ENCODE measurements at places on chromosomes 2 and 18.

DNA sequence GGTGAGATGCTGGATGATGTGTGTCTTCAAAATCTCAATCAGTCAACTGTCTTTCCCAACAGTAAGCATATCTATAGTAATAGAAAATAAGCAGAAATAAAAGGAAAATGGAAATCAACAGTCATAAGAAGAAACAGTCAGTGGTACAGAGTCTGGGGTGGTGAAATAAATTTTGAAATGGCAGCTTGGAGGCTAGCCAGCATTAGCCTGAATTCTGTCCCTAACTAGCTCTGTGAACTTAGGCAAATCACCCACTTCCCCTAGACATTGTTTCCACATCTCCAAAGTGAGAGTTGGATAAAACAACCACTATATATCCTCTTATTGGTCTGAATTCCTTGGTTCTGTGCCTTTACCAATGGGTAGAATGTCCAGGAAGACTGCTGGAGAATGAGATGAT lies 189.7 kb upstream of the REV1 start:
- no peak for DNase-seq

- DNase-seq = no peak
Measured at GRCh38 chr2:173101687-173102086, 26.0 kb downstream of the MAP3K20 start.

- no peak for DNase-seq
Measured at GRCh38 chr2:138722316-138722715, 57.9 kb downstream of the NXPH2 start.

GRCh38 chr18:34909637-34910364 lies 131.4 kb upstream of the MAPRE2 start:
- DNase-seq = no peak

DNA sequence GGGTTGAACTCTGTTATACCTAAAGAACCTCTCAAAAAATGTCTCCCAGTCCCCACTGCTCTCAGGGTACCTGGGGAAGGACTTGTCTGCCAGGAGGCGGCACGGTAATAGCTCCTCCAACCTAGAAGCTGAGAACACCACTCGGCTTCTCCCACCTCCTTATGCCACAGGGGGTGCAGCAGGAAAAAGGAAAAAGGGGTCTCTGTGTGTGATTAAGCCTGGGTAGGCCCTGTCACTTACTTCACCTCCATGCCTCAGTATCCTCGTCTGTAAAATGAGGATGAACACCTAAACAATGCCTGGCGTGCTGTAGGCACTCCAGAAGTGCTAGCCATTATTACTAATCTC lies 76.6 kb downstream of the EMX1 start:
- no peak for DNase-seq

DNA sequence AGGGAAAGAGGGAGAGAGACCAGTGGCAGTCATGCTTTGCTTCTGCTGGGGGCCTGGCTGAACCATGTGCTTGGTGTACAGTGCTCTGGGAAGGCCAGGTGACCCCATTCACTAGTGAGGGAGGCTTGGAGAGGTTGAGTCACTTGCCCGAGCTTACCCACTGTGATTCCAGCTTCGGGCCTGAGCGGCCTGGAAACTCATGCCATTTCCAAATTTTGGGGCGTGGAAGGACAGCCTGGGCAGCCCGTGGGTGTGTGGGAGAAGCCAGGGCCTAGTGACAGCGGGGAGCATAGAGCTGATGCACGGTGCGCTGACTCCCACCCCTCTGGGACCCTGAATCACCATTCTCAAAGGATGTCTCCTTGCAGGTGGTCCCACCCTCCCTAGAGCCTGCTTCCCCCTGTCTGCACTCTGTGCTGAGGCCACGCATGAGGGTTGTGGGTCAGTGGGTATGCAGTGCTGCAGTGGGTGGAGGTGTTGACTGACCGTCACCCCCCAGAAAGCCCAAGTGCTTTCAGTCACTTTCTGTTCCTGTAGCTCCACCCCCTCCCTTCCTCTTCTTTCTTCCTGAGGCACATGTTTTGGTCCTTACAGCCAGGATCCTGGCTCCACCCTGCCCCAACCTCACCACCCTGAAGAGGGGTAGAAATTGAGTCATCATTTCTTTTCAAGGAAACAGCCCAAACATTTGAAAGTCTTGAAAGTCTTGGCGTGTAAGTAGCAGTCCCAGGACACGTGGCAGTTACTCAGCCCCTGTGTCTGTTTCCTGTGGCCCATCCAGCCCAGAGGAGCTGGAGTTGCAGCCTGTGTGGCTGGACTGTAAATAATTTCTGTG lies 69.3 kb upstream of the MCFD2 start:
- no peak for DNase-seq

GRCh38 chr2:199465988-199466691 lies 8.4 kb upstream of the SATB2 start:
- no peak for DNase-seq

- DNase-seq = peak; percentile 27
Measured at GRCh38 chr2:73830871-73831401, 2.2 kb downstream of the STAMBP start.

DNA sequence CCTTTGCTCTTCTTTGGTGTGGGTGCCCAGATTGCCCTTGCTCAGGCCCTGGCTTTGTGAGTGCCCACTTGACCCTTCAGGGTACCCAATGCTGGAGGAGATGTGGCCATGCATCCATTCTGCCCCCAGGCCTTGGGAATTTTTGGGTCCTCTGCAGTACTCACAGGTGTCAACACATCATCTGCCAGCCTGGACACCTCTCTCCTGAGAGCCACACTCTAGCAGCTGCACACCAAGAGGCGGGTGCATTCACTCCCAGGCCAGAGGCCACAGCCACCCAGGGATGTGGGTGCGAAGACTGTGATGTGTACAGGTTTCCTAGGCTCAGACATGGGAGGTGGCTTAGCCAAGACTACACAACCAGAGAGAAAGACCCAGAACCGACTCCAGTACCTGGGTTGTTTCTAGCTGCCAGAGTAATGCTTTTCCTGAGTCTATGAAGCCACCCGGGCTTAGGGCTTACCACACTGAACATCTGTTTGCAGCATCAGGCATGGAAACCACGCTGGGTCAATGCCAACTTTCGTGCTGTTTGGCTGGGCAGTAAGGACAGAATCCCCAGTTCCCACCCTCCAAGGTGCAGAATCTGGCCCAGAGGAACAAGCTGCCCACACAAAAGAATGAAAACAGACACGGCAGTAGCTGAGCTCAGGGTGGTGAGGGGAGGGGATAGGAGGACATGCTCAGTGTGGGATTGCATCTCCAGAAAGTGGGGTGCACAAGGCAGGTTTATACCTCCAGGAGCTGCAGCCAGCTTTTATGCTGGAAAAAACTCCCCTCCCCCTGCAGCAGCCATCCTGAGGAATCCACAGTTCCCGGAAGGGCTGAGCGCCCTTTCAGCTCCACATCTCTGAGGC lies 40.1 kb downstream of the KCNF1 start:
- no peak for DNase-seq

GRCh38 chr2:201126308-201127151 lies 10.6 kb downstream of the CFLAR start:
- no peak for DNase-seq

- DNase-seq = peak; percentile 61
Measured at GRCh38 chr18:22391407-22392345, 26.0 kb downstream of the CTAGE1 start.

- DNase-seq = no peak
Measured at GRCh38 chr2:140442319-140442718, 1662.1 kb upstream of the NXPH2 start.

GRCh38 chr2:144357623-144358373 lies 162.1 kb downstream of the ZEB2 start:
- no peak for DNase-seq

DNA sequence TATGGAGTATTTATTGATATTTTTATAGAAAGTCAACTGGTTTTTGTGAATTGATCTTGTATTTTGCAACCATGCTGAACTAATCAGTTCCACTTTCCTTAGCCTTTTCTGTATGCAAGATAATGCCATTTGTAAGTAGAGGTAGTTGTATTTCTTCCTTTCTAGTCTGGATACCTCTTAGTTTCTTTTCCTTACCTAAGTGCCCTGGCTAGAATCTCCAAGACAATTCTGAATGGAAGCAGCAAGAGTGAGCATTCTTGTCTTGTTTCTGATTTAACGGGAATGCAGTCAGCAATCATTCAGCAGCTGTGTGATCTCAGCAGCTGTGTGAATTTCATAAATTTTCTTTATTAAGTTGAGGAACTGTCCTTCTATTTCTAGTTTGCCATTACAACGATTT lies 73.4 kb downstream of the NRXN1 start:
- DNase-seq = no peak

GRCh38 chr2:238299803-238300202 lies 11.4 kb upstream of the PER2 start:
- no peak for DNase-seq

DNA sequence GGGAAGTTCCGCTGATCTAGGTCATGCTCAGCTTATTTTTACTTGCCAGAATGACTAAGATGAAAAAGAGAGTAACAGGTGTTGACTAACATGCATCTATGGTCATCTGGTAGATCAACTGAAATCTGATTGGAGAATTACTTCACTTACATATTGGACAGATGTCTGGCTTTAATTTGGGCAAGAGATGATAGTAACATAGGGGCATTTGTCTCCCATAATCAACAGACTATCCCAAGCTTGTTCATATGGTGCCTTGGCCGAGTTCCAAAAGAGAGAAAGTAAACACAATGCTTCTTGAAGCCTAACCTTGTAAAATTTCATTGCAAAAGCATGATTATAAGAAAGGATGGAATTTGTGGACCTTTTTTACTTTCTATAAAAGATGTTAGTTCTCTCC lies 503.7 kb downstream of the ADCYAP1 start:
- no peak for DNase-seq

DNA sequence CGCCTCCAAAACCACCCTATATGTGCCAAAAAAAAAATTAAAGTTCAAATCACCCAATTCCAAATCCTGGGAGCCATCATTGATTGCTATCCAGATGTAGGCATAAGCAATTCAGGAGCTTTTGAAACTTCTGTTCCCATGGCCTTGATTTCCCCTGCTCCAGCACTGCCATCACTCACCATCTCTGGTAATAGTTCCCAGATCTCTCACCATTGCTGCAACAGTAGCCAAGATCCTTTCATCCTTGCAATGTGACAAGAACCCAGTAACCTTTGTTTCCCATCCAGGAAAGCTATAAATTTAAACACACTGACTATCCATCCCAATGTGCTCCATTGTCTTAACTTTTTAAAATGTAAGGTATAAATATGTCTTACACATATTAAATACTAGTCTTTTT lies 155.4 kb downstream of the PDE11A start:
- DNase-seq = no peak

DNA sequence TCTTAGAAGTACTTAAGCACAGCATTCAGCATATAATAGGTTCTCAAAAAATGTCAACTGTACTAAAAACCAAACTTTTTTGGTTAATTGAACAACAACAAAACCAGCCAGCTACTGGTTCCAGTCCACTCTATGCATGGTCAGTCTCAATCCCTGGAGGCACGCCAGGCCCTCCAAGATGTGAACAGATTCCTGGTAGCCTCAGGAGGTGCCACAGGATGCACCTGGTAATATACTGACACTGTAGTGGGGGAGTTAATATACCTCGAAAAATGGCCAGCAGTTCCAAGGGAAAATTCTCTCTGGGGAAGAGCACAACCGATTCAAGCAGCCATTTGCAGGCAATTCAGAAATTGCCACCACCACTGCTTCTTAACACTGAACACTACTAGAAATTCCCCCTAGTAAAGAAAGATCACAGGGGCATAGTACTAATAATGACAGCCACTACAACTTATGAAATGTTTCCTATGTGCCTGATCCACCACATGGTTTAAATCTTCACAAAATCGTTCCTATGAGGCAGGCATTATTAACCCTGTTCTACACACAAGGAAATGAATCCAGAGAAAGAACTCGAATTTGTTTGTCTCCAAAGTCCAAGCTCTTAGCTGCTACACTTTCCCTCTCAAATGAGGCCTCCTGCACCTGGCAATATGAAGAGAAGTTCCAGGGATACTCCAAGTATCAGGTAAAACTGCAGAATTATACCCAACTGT lies 3.4 kb downstream of the MGAT4A start:
- no peak for DNase-seq

DNA sequence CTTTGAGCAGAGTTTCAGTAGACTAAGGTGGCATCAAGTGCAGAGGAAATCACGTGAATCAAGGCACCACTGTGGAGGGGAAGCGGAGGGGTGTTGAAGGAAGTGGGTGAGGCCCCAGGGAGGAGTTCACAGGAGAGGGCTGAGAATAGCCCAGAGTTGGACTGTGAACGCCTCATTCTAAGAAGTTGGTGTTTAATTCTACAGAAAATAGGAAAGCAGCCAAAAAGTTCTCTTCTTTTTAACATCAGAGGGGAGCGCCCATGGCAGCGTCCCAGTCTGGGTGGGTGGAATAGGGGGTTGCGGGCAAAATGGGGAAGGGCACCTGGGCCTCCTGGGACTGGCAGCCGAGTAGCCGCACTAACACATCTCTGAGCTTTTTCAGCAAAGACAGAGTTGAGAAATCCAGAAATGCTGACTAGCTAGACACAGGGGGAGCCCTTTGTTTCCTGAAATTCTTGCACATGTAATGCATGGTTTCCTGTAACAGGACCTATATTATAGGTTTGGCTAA lies 97.0 kb downstream of the NEB start:
- DNase-seq = peak; percentile 52

- DNase-seq = no peak
Measured at GRCh38 chr18:62026586-62026985, 133.8 kb upstream of the RNF152 start.

- no peak for DNase-seq
Measured at GRCh38 chr2:185796758-185797157, 58.2 kb downstream of the FSIP2 start.

- no peak for DNase-seq
Measured at GRCh38 chr2:166376488-166376828, 714 bp upstream of the SCN9A start.

DNA sequence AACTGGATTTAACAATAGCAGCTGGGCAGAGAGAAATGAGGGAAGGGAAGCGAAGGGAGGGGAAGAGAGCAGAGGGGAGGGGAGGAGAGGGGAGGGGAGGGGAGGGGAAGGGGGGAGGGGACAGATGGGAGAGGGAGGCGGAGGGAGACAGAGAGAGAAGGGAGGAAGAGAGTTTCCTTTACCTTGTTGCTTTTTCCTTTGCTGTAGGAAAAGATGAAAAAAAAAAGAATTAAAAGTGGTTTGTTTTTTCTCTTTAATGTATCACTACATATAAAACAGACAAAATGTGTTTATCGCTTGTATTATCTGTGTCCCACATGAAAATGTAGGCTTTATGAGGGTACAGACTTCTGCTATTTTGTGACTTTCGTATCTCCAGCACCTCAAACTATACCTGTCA lies 190.4 kb upstream of the KYNU start:
- DNase-seq = no peak

GRCh38 chr2:23350041-23350791 lies 34.8 kb upstream of the KLHL29 start:
- DNase-seq = no peak

DNA sequence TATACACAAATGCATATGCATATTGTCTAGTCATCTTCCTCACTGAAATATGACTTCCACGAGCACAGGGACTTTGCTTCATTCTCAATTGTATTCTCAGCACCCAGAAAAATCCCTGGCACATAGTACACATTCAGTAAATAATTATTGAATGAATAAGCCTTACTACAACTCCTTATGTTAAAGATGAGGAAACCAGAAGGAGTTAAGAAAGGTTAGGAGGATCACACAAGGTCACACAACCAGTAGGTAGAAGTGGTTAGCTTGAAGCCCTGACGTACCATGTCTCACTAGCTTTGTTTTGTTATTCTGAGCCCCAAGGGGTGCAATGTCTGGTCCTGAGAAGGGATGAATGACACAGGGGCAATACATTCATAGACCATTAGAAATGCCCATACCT lies 220.9 kb upstream of the PID1 start:
- no peak for DNase-seq

GRCh38 chr2:226702376-226702775 lies 97.2 kb downstream of the IRS1 start:
- DNase-seq = no peak
